ENCODE measurements at places on chromosomes 4 and X.

DNA sequence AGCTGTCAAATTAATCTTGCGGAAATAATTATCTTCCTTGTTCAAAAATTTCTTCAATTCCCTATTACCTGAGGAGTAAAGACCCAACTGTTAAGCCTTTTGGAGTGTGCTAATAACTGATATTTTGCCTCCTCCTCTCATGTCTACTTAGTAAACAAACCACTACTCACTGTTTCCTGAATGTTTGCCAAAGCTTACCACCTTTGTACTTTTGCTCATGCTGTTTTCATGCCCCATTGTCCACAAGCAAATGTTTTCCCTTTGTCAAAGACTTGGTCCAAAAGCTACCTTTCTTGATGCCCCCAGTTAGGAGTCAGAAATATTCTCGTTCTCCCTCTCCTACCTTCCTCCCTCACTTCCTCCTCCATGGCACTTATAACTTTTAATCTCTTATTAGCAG, 226.1 kb downstream of the ENOX2 start:
- no peak for DNase-seq

DNA sequence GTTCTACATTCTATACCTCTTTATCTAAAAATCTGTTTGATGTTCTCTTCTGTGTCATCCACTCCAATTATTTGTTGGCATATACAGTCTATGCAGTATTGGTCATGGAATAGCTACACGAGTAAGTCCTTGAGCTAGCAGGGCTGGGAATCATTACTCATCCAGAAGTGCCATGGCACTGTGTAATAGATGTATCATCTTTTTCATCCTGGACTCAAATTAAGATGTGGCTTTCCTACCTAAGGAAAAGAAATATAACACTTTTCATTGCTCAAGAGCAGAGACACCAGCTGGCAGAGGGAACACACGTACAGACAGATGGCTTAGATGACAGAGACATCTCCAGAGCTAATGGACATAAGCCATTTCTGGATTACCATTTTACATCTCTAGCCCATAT, 159.8 kb downstream of the FAM13A start:
- no peak for DNase-seq

GRCh38 chr4:6701371-6701770, 7.7 kb downstream of the S100P start:
- DNase-seq: no peak

GRCh38 chrX:16825264-16826035, 39.2 kb downstream of the TXLNG start:
- no peak for DNase-seq

GRCh38 chr4:94284889-94285288, 57.7 kb downstream of the HPGDS start:
- DNase-seq: no peak

DNA sequence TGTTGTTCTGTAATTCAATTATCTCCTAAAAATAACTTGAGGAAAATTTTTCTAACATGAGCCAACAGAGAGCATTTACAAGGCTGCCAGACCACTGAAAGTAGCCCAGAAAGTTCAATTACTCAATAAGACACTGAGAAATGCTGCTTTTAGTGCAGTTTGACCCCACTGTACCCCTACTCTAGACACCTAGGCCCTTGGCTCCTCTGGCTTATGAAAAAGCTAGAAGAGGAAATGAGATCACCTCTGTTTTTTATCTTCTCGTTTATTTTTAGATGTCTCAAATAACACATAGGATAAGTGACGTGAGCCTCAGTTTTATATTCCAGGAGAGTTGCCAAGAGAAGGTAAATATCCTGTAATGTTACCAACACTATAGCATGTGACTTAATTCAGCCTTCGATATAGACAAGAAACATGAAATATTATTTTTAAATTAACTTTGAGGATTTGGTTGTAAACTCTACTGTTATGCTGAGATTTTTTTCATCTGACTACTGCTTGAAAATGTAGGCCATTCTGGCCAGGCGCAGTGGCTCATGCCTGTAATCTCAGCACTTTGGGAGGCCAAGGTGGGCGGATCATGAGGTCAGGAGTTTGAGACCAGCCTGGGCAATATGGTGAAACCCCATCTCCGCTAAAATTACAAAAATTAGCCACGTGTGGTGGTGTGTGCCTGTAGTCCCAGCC, 24.4 kb downstream of the TNIP3 start:
- no peak for DNase-seq

- DNase-seq: no peak
These were observed at the start of gene TMEM47 for GRCh38 chrX:34656842-34657725. Gene TMEM47, minus strand, starts transcription at chrX:34657285. Its CDS starts 256 bp downstream, at chrX:34657029.

- DNase-seq: no peak
These were observed 112.4 kb downstream of the PSAPL1 start for GRCh38 chr4:7322166-7322991.

DNA sequence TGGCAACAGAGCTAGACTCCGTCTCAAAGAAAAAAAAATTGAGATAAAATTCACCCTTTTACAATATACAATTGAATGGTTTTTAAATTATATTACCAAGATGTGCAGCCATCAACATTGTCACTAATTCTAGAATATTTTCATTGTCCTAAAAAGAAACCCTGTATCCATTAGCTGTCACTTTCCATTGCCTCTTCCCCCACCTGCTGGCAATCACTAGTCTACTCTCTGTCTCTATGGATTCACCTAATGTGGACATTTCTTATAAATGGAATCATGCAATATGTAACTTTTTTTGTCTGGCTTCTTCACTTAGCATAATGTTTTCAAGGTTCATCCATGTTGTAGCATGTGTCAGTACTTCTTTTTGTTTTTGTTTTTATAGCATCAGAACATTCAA, 20.8 kb downstream of the ABHD18 start:
- DNase-seq: no peak

- no peak for DNase-seq
These were observed 2268.1 kb downstream of the PCDH7 start for GRCh38 chr4:32988165-32988811.

- DNase-seq: no peak
These were observed 906.8 kb upstream of the NDST4 start for GRCh38 chr4:116020141-116020722.

- DNase-seq: no peak
These were observed 280.3 kb upstream of the UGT8 start for GRCh38 chr4:114318309-114318708.

- DNase-seq: no peak
These were observed 34.3 kb downstream of the MECP2 start for GRCh38 chrX:154063234-154063633.

- no peak for DNase-seq
These were observed 46.4 kb downstream of the PTPN13 start for GRCh38 chr4:86640469-86640868.

DNA sequence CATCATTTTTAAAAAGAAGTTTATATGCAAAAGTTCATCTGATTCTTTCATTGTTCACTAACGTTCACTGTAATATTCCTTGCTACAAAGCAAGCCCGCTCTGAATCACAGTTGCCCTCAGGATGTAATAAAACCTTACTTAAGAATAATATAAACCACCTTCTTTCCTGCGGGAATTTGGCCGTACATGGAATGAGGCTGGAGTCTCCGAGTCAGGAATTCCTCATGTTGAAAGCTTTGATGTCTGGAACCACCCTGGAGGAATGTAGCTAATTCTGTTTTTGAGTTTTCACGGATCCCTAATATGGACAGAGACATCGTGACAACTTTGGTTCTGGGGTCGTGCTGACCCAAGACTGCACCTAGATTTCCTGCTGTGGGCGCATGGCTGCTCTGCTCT, 58.5 kb downstream of the CRLF2 start:
- DNase-seq: no peak

DNA sequence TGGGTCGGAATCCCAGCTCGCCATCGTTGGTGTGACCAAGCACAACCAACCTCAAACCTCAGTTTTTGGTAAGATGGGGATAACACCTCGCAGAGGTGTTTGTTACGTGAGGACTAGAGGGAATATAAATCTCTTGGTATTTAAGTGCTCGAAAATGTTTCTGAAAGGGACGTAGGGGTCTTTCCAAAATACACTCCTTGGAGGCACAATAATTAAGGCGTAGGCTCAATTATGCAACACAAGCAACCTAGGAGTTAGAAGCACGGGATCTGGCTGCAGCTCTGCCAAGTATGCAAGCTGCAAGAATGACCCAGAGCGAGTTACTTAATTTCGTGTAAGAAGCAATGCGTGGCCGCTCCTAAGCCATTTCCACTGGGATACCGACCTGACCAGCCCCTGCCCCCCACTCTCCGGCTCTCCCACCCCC, 552 bp downstream of the ADH5 start:
- DNase-seq: no peak

GRCh38 chr4:1770245-1770644, 22.8 kb upstream of the FGFR3 start:
- no peak for DNase-seq

- DNase-seq: no peak
These were observed 1070.6 kb upstream of the GRID2 start for GRCh38 chr4:91233164-91233563.

GRCh38 chr4:183144787-183145186, 45.7 kb downstream of the WWC2 start:
- DNase-seq: no peak

- DNase-seq: no peak
These were observed 487 bp downstream of the TBCK start for GRCh38 chr4:106315476-106315967.

GRCh38 chrX:108307132-108308085, 130.8 kb downstream of the COL4A6 start:
- no peak for DNase-seq

GRCh38 chr4:62522273-62522672, 1322.1 kb downstream of the ADGRL3 start:
- no peak for DNase-seq

- DNase-seq: no peak
These were observed 87.5 kb upstream of the INTU start for GRCh38 chr4:127545271-127545670.

- DNase-seq: no peak
These were observed 44.4 kb downstream of the LRBA start for GRCh38 chr4:150970685-150971151.

DNA sequence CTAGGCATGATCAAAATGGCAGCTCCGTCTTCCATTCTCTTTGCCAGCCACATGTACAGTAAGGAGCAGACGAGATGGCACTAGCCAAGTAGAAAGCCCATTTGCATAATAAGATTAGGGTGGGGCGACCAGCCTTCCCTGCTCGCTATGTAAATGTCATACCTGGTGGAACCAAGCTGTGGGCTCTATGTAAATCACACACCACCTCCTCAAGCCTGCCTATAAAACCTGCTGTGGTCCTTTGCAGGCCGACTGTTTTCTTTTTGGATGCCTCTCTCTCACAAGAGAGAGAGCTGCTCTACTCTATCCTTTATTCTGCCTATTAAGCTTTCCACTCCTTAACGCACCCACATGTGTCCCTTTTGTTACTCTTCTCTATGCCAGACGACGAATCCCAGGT, 1472.7 kb downstream of the ARAP2 start:
- DNase-seq: no peak

- no peak for DNase-seq
These were observed 41.6 kb downstream of the TMA16 start for GRCh38 chr4:163536091-163536490.

DNA sequence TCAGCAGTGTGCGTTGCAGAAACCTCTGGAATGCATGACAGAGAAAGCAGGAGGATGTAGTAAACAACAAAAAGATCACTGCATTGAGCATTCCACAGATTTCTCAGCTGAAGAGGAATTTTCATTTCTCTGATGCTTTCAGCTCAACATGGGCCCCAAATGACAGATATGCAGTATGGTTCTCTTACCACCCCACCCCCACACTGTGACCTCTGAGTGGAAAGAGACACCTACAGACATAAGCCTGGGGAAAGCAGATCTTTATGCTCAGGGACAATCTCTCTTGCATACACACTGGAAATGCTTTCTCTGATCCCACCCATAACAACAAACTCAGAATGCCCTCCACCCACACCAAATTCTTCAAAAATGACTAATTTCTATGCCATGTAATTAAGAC, 983.7 kb upstream of the LCORL start:
- no peak for DNase-seq

- no peak for DNase-seq
These were observed 123.9 kb downstream of the SLC7A11 start for GRCh38 chr4:138118270-138118669.

GRCh38 chrX:16577483-16578029, 72.4 kb upstream of the S100G start:
- no peak for DNase-seq
